GM13976 (cell line): ENCODE measurements at places on chromosomes 5 and 9.

DNA sequence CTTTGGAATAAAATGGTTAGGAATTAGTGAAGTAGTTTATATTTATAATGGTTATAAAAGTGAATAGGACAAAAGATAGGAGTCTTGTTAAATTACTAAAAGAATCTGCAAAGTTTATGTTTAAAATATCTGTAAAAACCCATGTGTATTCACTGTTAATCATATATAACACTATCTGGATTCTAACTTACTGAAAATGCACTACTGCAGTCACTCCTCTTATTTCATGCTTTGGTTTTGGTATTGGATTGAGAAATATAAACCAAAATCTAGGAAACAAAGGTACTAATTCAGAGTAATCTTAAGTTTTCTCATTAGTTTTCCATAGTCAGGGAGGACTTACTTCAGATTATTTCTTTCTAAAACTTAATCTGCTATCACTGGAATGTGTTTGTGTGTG lies 49.5 kb downstream of the ST8SIA4 start:
- DNase-seq = no peak

DNA sequence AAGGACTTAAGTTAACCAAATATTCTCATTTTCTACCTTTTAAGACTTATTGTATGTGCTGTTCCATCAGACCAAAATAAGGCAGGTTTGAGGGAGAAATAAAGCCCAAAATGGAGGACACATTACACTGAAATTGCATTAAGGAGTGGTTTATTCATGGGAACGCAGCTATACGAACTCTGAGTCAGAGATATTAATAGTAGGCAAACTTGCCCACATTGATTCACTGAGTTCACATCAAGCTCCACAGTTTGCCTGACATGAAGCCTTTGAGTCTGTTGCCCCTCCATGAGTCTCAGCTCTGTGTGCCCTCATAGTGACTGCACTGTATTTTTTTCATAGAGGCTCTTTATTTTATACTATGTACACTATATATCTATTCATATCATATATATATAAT lies 135.0 kb upstream of the SNX2 start:
- DNase-seq = no peak

DNA sequence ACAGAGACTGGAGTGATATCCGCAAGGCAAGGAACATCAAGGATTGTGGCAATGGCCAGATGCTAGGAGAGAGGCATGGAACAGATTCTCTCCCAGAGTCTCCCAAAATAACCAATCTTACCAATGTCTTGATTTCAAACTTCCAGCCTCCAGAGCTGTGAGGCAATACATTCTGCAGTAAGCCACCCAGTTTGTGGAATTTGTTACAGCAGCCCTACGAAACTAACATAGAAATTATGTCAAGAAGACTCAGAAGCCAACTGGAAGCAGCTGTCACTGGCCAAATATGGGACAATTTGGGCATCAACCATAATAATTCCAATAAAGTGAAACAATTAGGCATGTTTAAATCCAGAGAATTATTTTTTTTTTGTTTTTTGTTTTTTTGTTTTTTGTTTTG lies 271.1 kb downstream of the NDUFS4 start:
- DNase-seq = no peak

- DNase-seq = no peak
Measured at GRCh38 chr5:33701251-33701650, 190.5 kb downstream of the ADAMTS12 start.

DNA sequence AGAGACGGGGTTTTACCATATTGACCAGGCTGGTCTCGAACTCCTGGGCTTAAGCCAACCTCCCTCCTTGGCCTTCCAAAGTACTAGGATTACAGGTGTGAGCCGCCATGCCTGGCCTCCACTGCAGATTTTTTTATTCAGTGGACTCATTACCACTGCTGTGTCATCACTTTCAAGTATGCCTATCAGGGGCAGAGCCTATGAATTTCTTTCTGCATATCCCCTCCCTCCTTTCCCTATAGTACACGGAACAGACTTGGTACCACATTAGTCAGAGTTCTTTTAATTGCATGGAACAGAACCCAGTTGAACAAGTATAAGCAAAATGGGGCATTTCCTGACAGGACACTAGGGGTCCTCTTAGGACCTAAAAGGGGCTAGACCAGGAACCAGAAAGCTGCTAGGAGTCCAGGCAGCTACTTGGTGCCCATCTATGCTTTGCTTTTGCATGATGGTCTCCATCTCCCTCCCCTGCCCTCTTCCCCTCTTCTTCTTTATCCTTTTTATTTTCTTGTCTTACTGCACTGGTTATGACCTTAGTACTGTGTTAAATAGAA lies 5.8 kb downstream of the BSPRY start:
- DNase-seq = no peak

DNA sequence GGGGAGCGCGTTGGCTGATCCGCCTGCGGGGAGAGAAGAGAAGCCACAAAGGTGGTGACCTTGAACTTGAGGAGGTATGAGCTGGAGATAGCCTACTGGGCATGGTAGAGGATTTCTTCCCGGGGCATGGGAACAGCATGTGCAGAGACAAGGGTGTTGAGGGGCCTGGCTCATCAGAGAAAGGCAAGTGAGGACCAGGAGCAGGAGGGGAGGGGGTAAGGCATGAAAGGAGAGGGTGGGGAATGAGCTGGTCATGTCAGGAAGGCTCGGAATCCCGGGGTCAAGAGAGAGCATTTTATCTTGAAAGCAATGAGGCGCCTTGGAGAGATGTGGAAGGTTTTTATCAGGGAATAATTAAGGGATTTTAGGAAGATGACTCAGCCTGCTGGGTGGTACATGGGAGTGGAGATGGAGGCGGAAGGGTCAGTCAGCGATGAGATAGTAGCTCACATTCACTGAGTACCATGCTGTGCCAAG lies 121.1 kb downstream of the LHX2 start:
- DNase-seq = no peak

GRCh38 chr5:134175921-134176510 lies 734 bp downstream of the SKP1 start:
- DNase-seq = no peak

DNA sequence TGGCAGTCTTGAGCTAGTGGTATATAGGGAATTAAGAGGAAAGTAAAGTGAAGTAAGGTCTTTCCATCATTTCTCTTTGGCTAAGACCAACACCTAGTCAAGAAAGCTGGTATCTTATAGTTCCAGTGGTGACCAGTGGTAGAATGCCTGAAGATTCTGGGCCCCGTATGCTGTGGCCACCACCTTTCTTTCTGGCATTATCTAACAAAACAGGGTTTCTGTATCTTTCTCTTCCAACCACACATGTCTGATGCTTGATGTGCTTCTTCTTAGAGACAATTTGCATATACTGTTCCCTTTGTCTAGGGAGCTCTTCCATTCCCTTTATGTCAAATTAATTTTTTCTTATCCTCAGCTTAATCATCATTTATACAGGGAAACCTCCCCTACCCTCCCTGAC lies 109.9 kb upstream of the SSBP2 start:
- no peak for DNase-seq

DNA sequence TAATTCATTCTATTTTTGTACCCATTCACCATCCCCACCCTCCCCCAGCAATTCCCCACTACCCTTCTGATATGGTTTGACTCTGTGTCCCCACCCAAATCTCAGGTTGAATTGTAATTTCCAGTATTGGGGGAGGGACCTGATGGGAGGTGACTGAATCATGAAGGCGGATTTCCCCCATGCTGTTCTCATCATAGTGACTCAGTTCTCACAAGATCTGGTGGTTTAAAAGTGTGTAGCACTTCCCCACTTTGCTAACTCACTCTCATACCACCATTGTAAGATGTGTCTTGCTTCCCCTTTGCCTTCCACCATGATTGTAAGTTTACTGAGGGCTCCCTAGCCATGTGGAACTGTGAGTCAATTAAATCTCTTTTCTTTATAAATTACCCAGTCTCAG lies 25.9 kb upstream of the TESK1 start:
- no peak for DNase-seq

GRCh38 chr9:127562841-127563401 lies 49.2 kb upstream of the STXBP1 start:
- no peak for DNase-seq

GRCh38 chr5:84403773-84404172 lies 19.1 kb upstream of the EDIL3 start:
- DNase-seq = no peak

DNA sequence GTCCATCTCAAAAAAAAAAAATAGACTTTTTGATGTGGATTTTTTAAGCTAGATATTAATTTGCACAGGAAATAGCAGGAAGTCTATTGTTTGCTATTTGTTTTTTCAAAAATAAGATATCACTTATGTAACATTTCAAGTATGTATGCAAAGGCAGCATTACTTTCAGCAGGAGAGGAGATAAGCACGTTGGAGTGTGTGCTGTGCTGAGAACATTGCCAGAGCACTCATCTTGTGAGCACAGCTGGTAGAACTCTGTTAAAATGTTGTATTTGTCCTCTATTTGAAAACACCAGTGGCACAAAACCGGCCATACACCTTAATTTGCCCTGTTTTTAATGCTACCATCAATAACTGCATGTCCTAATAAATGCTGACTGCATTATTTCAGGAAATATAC lies 1061.9 kb upstream of the CDH18 start:
- no peak for DNase-seq

- no peak for DNase-seq
Measured at GRCh38 chr5:312845-313244, 8.7 kb upstream of the AHRR start.

GRCh38 chr5:125372694-125373631 lies 626.5 kb upstream of the ZNF608 start:
- DNase-seq = no peak

GRCh38 chr9:119861842-119862241 lies 492.6 kb upstream of the BRINP1 start:
- no peak for DNase-seq

DNA sequence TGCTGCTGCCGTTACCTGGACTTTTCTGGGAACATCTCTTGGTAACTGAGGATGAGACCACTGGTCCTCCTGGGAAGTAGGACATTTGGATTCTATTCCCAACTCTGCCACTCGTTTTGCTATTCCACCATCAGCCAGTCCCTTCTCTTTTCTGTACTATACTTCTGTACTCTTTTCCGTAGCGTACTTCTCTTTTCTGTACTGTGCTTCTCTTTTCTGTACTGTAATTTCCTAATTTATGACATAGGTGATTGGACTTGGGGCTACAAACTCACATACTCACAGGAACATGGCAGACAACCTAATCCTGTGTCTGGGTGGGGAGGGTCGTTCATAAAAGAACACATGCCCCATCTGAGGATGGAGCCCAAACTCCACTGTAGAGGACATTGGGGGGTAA lies 335.3 kb upstream of the PANK3 start:
- DNase-seq = no peak

GRCh38 chr9:92407818-92408217 lies 3.4 kb upstream of the OGN start:
- DNase-seq = no peak

GRCh38 chr5:144832416-144832815 lies 661.7 kb downstream of the KCTD16 start:
- no peak for DNase-seq

- no peak for DNase-seq
Measured at GRCh38 chr9:72952914-72953313, at the start of gene ALDH1A1. Gene ALDH1A1 (minus strand): TSS chr9:72953053. CDS start chr9:72953000, 53 bp downstream.

DNA sequence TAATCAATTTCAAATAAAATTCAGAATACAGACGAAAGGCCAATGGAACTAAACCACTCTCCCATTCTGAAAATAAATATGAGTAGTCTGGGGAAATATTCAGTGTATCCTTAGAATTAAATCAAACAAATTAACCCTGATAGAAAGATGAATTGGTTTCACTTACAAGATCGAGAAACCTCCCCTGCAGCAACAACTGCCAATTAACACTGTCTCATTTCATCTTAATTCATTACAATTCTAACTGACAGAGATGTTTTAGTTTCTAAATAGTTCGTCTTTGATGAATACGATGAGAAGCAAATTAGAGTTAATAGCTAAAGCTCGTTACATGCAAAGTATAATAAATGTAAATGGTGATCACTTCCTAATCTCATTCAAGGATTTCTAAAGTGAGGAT lies 247.1 kb downstream of the EDIL3 start:
- no peak for DNase-seq

- no peak for DNase-seq
Measured at GRCh38 chr9:132749306-132749705, 79.0 kb downstream of the GTF3C4 start.

DNA sequence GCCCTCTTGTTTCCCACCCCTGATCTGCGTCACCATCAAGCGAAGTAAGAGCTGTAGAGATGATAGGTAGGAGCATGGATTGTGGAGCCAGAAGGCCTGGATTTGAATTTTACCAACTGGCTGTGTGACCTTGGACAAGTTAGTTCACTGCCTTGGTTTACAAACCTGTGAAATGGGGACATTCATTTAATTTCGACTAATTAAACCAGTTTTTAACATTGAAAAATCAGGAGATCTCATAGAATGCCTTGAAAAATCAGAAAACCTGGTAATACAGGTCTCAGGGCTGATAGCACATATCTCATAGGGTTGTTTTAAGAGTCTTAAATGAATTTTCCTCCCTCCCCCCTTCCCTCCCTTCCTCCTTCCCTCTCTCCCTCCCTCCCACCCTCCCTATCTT lies 38.8 kb downstream of the STC2 start:
- DNase-seq = no peak

DNA sequence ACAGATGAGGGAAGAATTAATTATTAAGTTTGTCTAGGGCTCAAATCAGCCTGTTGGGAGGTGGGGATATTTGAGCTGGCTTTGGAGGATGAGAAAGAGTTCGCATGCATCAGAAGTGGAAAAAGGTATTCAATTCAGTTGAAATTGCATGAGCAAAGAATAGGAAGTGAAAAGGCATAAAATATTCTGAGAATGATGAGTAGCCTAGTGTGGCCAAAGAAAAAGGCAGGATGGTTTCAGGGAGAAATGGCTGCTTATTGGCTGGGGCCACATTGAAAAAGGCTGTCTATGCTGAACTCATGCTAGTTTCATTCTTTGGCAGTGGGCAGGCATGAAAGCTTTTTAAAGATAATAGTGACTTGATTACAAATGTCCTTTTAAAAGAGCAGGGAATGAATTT lies 235.4 kb upstream of the RIOK2 start:
- DNase-seq = no peak

GRCh38 chr5:110055302-110055701 lies 365.6 kb downstream of the MAN2A1 start:
- no peak for DNase-seq

DNA sequence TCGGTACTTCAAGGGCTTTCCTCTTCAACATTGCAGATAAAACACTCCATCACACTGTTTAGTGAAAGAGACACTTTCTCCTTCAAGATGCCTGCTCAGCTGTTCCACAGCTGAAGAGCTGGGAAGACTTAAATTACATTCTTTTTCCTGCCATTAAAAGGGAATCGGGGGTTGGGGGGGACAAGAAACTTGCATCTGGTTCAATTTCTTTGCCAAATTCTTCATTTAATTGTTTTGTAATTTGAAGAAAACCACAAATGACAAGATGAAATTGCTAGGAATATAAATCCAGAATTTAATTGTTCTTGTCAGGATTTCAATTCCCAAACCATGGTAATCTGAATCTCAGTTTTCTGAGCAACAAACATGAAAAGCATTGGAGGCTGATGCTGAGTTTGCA lies 478.3 kb downstream of the EBF1 start:
- DNase-seq = no peak

- no peak for DNase-seq
Measured at GRCh38 chr9:21988056-21988990, 5.9 kb downstream of the CDKN2A start.

GRCh38 chr9:91100878-91101450 lies 260.8 kb downstream of the AUH start:
- no peak for DNase-seq
